NCI-H146 (cell line): ENCODE measurements at places on chromosomes 4 and X.

DNA sequence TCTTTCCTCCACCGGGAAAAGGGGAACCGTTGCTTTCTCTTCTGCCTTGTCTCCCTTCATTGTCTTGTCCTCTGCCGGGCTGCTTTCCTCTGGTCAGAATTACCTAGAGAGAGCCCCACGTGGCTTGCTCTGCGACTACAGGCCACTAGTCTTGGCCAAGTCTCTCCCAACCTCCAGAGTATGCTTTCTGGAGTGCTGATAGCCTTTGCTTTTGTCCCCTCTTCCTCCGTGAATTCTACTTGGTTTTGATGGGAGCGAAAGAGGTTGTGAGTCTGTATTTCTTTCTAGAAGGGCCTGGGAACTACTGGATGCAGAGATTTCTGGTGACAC, 5.3 kb upstream of the POU4F2 start:
- no peak for DNase-seq

GRCh38 chr4:13907255-13907751, 279.8 kb upstream of the BOD1L1 start:
- DNase-seq = no peak

GRCh38 chr4:3228881-3229280, 20.1 kb upstream of the MSANTD1 start:
- no peak for DNase-seq

GRCh38 chr4:97500423-97500822, 642.9 kb downstream of the STPG2 start:
- no peak for DNase-seq

GRCh38 chrX:3362956-3363355, 16.5 kb upstream of the MXRA5 start:
- no peak for DNase-seq

GRCh38 chrX:41616935-41617334, 71.8 kb upstream of the GPR34 start:
- DNase-seq = no peak

GRCh38 chr4:186954509-186954908, 230.9 kb upstream of the FAT1 start:
- DNase-seq = no peak

DNA sequence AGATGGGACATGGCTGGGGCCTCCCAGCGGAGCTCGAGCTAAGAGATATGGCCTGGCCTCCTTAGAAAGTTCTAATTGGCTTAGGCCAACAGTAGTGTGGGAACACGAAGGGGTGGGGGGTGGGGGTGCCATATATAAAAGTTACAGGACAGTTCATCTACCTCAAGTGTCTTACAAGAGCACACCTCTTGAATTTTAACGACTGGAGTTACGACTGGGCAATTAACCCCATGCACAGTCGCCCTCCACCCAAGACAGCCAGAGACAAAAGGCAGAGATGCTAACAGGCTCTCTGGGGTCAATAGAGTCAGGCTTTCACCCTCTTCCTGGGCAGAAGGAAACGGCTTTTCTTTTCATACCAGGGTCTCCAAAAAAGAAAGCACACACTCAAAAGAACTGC, 302.2 kb downstream of the BCOR start:
- DNase-seq = no peak

- DNase-seq = no peak
Measured at GRCh38 chr4:164212134-164212533, 541.8 kb upstream of the SMIM31 start.

DNA sequence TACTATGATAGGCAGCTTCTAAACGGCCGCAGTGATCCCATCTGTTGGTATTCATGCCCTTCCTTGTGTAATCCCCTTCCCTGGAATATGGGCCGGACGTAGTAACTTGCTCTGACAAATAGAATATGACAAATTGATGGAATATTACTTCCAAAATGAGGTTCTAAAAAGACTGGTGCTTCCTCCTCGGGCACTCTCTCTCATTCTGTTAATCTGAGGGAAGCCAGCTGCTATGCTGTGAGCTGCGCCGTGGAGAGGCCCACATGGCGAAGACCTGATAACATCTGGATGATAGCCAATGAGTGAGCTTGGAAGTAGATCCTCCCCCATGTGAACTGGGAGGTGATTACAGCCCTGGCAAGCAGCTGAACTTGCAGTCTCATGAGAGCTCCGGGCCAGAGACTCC, 27.2 kb upstream of the SLC25A4 start:
- peak; percentile 26 for DNase-seq

DNA sequence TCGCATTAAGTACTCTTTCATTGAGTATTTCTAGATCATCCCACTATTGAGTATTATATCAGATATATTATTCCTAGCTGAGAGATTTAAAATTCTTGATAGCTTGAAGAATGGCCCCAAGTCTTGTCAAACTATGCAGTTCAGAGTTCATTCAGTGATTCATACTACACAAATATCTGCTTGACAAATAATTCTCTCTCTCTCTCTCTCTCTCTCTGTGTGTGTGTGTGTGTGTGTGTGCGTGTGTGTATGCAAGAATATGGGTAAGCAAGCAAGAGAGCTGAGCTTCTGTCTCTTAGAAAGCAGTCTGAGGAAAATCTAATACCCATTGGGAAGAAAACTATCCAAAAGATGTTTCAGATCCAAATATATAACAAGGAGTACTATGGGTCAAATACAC, 142.0 kb downstream of the SLC10A7 start:
- no peak for DNase-seq

- no peak for DNase-seq
Measured at GRCh38 chr4:74535512-74535911, 90.6 kb downstream of the AREG start.

- no peak for DNase-seq
Measured at GRCh38 chr4:110003401-110004187, 90.9 kb downstream of the EGF start.

GRCh38 chr4:10089346-10089745, 27.3 kb downstream of the WDR1 start:
- no peak for DNase-seq

DNA sequence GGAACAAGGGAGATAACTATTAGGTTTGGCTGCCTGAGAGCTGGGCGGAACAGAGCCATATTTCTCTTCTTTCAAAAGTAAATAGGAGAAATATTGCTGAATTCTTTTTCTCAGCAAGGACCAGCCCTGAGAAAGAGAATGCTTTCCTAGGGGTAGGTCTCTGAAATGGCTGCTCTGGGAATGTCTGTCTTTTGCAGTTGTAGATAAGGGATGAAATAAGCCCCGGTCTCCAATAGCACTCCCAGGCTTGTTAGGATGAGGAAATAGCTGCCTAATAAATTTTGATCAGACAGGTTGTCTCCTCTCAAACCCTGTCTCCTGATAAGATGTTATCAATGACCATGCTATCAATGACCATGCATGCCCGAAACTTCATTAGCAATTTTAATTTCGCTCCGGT, 207.8 kb upstream of the KIT start:
- no peak for DNase-seq

GRCh38 chrX:17377091-17377717, 2.2 kb downstream of the NHS start:
- peak; percentile 64 for DNase-seq

DNA sequence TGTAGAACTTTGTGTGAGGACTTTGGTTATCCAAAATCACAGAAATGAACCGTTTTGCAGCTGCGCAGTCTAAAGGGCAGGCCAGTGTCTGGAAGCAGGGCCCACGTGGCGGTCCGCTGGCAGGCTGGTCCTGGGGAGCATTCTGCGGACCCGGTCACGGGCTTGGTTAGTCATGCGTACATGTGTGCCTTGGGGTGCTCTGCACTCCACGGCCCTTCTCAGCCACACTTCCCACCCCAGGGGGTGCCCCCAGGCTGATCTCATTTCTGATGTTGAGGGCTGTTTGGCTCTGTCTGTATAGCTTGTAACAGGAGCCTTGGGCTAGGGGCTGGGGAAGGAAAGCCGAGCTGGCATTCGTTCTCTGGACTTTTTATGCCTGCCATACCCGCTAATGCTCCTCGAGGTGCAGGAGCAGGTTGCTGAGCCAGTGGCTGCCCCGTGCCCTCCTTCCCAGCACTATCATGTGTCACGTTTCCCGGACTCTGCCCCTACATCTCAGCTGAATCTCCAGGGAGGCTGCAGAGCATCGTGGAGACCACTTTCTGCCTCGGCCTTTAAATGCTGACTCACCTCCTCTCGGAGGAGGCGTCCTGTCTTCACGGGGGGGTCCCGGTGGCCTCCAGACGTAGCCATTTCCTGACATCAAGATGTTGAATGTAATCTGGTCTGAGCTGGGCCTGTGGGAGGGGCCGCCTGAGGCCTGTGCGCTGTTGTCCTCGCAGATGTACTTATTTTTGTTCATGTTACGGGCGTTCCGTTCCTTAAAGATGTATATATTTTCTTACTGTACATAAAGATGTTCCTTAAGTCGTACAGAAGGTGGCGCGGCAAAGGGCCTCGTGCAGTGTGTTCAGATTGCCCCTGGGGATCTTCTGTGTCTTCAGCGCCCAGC, 11.4 kb upstream of the TADA2B start:
- DNase-seq = no peak

GRCh38 chrX:103356130-103356798, at the start of gene TCEAL9:
Gene TCEAL9, plus strand, starts transcription at chrX:103356506. Its CDS starts 1,179 bp downstream, at chrX:103357685.
- DNase-seq = peak; percentile 69

DNA sequence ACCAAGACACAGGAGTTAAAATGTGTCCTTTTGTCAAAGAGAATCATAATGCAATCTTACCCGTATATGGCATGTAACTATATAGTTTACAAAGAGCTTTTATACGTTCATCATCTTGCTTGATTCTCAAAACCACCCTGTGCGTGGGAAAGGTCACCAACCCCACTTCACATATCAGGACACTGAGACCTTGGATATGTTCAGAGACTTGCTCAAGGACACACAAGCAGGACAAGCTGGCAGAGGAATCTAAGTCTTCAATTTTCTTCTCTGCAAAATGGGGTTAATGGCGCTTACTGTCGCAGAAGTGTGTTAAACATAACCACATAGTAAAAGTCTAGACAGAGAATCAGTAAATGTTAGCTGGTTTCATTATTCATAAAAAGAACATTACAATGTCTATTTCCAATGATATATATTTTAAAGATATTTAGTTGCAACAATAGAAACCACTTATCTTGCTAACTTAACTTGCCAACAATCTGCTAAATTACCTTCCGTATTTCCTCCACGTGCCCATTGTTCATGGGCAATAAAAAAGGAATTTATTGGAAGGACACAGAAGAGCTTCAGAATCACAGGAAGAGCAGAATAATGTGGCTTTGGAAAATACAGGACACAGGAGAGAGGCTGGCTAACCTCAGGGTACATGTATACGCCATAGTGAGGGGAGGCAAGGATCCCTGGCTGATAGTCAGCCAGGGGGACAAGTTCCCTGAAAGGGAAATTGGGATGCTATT, 64.6 kb upstream of the TAPT1 start:
- no peak for DNase-seq

DNA sequence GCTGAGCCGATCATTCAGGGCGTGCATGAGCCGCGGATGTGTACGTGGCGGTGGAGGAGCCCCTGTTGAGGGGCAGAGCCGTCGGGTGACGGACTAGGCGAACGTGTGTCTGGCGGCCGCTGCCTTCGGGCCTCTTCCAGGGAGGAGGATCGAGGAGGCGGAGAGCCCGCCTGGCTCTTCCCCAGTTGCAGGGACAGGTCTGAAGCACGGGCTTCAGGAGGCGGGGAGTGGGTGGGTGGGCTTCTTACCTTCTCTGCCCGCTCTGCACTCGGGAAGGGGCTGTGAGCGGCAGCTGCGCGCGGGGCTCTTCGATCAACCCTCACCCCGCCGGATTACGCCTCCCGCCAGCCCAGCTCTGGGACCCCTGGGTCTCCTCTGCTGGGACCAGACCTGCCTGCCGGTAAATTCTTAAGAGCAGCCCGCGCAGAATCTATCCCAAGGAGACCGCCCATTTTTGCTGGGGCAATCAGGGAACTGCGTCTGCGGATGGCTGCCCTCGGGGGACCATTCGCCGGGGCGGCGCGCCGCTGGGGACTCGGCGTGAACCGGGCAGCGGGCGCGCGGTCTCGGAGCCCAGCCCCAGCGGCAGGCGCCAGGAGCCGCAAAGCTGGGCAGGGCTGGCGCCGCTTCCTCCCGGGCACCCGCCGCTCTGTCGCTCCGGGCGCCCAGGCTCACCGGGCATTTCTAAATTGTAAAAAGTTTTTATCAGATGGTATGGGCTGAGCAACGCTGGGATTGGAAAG, 4.9 kb downstream of the PLAC8 start:
- DNase-seq = peak; percentile 64

DNA sequence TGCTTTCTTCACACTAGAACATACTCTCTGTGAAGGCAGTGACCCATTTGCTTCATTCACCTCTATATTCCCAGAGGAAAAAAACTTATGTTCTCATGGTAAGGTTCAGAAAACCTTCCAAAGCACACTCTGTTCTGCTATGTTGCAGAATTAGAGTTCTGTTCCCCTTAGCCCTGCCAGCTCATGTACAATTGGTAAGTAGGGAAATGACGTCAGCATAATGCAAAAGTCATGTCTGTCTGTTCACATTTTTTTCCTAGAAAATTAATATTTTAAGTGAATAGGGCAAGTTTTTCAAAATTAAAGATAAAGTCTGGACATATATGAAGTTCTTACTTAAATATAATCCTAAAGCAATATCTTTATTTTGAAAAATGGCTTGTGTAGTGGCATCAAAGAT, 443.6 kb downstream of the GALNTL6 start:
- no peak for DNase-seq

DNA sequence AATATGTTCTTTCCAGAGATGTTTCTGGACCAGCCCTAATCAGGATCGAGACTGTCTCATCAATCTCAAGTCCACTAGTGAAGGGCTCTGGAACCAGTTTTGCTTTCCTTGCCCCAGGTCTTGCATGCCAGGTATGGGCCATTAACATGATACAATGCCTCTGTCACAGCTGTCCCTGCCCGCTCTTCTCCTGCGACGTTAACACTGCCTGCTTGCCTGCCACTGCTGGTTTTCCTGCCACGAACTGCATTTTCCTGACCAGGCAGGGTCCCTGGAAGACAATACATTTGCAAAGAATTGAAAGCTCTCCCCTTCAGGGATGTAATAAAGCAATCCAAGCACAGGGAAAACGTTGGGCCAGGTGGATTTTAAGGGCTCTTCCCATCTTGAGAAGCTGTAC, 200.3 kb downstream of the MID1 start:
- no peak for DNase-seq

GRCh38 chr4:548976-549375, 27.1 kb downstream of the TMEM271 start:
- DNase-seq = no peak

GRCh38 chr4:76584241-76585152, 149.5 kb downstream of the SHROOM3 start:
- DNase-seq = no peak
